WTC11 (cell line): ENCODE measurements at places on chromosomes 1 and 21. TPM values are rescaled to one million over a fixed set of nuclear protein-coding genes. Genes with fewer than 3 reads are reported as not detected.
A peak's percentile ranks its signal among the peaks of the same experiment; 100 is the strongest.

Gene GJA8
- not detected in 3 replicates for total RNA-seq

- no peak for DNase-seq
- no peaks in the 10 kb centered on the region for H3K36me3 ChIP-seq
- H3K4me1 ChIP-seq = no peaks in the 10 kb centered on the region
Measured at GRCh38 chr1:236334893-236335545, 53.3 kb upstream of the ERO1B start.

- H3K4me3 ChIP-seq = no peak overlapping the region
- DNase-seq = peak; percentile 53
- H3K36me3 ChIP-seq = peaks cover 77% of the 10 kb centered on the region
- H3K4me1 ChIP-seq = peaks cover 69% of the 10 kb centered on the region
- peak overlapping the region; percentile 80 for H3K27ac ChIP-seq
- peaks cover 11% of the 10 kb centered on the region for H3K27me3 ChIP-seq
Measured at GRCh38 chr1:114088392-114089299, 65.0 kb downstream of the SYT6 start.

- peaks cover 8% of the 10 kb centered on the region; the same call in 1 of the 2 replicates for H3K36me3 ChIP-seq
- H3K4me1 ChIP-seq = no peaks in the 10 kb centered on the region
- H3K27me3 ChIP-seq = no peaks in the 10 kb centered on the region
- H3K27ac ChIP-seq = no peak overlapping the region
- no peak for DNase-seq
- no peak overlapping the region for H3K4me3 ChIP-seq
Measured at GRCh38 chr1:62462370-62462769, 25.5 kb downstream of the USP1 start.

DNA sequence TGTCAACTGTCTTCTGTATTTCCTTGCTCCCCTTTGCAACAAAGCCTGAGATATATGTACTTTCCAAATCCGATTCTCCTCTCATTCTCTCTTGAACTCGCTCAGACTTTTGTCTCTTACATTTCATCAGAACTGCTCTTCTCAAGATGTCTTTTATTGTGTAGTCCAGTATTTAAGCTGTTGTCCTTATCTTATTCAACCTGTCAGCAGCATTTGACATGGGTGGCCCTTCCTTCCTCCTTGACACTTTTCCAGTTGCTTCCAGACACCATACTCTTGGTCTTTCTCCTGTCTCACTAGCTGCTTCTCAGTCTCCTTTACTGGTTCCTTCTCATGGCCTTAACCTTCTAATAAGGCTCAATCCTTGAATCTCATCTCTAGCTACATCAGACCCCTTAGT is 47.0 kb downstream of the TSNAX start:
- no peaks in the 10 kb centered on the region for H3K36me3 ChIP-seq
- H3K4me1 ChIP-seq = no peaks in the 10 kb centered on the region
- no peak for DNase-seq

DNA sequence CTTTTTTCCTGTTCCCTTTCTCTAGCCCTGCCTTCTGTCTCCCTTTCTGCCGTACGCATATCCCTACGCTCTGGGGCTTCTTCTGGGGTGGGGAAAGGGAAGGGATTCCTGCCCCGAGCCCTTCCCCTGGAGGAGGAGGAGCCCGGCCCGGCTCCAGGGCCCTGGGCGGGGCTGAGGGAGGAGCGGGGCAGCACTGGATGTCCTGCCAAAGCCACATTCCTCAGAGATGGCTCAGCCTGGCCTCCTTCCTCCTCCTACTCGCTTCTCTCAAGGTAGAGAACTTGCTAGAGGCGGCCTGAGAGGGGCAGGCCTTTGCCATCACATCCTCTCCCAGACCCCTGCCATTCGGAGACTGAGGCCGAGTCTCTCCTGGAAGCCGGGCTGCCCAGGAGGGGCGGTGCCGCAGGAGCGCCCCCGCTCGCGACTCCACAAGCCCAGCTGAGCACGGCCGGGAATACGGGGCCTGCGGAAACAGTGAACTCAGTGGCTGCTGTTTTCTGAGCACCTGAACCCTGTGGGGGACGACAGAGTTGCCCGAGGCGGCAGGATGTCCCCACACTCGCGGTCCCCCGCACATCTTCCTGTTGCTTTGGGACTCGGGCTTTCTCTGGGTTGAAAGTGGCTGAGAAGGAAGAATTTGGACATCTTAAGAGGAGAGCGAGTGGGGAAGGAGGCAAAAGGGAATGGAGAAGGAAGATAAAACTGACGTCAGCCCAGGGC is 12.2 kb downstream of the ADAMTSL4 start:
- H3K4me1 ChIP-seq = peaks cover 48% of the 10 kb centered on the region
- H3K36me3 ChIP-seq = no peaks in the 10 kb centered on the region
- H3K27ac ChIP-seq = peak overlapping the region; percentile 98

DNA sequence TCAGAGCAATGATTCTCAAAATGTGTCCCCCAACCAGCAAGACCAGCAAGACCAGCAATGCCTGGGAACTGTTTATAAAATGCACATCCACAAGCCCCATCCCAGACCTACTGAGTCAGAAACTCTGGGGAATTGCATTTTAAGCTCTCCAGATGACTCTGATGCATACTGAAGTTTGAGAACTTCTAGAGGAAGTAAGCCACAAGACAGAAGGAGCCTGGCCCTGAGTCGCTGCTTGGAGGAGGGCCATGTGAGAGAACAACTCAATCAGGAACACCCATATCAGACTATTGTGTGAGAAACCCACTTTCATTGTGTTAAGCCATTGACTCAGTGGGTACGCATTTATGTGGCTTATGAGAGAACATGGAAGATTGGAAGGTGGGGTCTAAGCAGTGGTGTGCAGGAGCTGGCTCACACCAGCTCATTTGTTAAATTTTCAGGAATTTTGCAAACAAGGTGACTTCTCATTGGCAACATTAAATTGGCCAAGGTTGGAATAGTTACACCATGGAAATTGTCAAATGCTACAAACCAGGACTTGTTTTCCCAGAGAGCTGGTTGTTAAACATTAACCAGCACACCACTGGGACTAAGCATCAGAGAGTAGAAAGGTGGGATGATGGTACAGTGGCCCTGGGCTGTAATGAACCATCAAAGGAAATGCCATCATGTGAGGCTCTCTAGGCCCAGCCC is 38.9 kb downstream of the ATP1A1 start:
- H3K27me3 ChIP-seq = no peaks in the 10 kb centered on the region
- peaks cover 1% of the 10 kb centered on the region for H3K36me3 ChIP-seq
- no peak overlapping the region for H3K27ac ChIP-seq
- peaks cover 13% of the 10 kb centered on the region for H3K4me1 ChIP-seq

DNA sequence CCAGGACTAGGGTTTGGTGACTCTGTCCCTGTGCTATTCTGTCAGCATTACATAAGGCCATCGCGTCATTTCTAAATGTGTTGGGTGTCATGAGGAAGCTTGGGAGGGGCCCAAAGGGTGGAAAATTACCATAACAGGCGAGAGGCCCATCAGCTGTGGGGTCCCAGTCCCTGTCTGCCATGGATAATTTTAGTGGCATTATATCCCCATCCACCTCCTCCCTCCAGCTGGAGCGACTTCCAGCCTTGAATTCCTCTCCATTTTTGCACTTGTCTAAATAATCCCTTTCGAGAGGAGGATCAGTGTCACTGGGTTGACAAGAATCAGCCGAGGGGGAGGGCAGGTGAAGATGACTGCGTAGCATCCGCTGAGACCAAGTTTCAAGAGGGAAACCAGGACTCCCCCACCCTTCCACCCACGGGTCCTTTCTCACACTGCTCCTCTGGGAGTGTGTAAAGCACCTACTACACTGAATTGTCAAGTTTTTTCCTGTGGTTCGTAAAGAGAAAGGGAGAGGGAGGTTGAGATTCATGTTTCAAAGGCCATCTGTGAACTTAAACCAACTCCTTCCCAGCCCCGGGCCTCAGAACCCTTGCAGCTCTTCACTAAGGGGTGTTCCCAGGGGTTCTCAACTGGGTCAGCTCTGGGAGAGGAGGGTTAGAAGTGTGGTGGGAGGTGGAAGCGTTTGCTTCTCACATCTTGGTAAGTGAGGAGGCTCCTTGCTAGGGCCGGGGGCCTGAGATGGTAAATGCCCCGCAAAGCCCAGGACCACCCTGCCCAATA is 29.2 kb downstream of the VASH2 start:
- H3K27me3 ChIP-seq = no peaks in the 10 kb centered on the region
- peak overlapping the region; percentile 71 for H3K27ac ChIP-seq
- no peak overlapping the region for H3K4me3 ChIP-seq
- peaks cover 95% of the 10 kb centered on the region for H3K4me1 ChIP-seq
